ENCODE measurements at places on chromosomes 3 and 15.

GRCh38 chr3:171358181-171358880 lies 101.9 kb downstream of the TNIK start:
- no peak for DNase-seq

DNA sequence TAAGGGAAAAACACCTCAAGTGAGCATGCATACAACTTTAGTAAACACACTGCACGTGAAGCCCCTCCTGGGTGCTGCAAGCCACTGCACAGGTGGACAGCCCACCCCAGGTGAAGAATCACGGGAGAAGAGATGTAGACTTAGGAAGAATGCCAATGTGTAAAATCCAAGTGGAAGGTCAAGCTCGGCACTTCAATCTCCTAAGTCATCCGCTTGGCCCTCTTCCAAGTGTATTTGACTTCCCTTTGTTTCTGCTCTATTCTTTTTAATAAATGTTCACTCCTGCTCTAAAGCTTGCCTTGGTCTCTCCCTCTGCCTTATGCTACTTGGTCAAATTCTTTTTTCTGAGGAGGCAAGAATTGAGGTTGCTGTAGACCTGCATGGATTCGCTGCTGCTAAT lies 316.6 kb downstream of the EDEM1 start:
- DNase-seq: no peak

GRCh38 chr15:47587940-47588802 lies 129.1 kb upstream of the SEMA6D start:
- no peak for DNase-seq

- DNase-seq: no peak
Observed at GRCh38 chr3:191809326-191809949, 348.5 kb downstream of the PYDC2 start.

GRCh38 chr3:108137460-108137814 lies 46.6 kb upstream of the CD47 start:
- DNase-seq: no peak

DNA sequence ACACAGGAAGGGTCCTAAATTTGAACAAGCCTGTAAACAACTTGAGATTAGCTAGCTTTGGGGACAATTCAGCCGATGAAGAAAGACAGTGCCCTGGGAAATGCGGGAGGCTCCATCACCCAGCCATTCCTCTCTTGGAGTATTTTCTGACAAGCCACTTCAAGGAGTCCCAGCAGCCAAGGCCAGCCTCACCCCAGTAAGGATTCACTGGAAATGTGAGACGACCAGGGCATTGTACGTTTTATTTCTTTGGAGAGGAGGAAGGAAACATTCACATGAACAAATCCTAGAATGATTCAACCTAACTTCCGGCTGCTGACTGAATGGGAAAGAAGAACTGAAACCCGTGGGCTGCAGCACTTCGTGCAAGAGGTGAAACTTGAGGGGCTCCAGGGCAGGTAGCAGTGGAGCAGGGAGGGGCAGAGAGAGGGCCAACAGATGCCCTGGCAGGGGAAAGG lies 116.4 kb upstream of the ARHGEF3 start:
- DNase-seq: no peak

- no peak for DNase-seq
Observed at GRCh38 chr15:74798388-74799254, 14.0 kb upstream of the LMAN1L start.

- peak; percentile 40 for DNase-seq
Observed at GRCh38 chr15:73127302-73127936, 75.2 kb downstream of the NEO1 start.

- no peak for DNase-seq
Observed at GRCh38 chr3:16289144-16289889, 24.3 kb downstream of the OXNAD1 start.

GRCh38 chr3:16088496-16088895 lies 86.0 kb upstream of the GALNT15 start:
- DNase-seq: no peak

DNA sequence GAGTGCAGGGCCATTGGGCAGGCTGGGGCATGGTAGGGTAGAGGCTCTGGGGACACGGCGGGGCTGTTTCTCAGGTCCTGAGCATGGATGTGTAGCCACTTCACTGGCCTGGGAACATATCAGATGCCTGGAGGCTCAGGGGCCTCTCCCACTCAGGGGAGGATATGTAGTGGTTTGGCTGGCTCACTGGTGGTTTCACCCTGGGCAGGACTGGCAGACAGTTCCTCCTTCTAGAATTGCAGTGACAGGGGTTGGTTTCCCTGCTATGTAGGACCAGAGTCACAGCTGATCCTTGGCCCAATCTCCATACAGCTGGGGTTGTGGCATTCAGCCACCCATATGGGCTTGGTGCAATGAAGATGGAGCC lies 4.8 kb upstream of the ARHGAP31 start:
- DNase-seq: no peak

DNA sequence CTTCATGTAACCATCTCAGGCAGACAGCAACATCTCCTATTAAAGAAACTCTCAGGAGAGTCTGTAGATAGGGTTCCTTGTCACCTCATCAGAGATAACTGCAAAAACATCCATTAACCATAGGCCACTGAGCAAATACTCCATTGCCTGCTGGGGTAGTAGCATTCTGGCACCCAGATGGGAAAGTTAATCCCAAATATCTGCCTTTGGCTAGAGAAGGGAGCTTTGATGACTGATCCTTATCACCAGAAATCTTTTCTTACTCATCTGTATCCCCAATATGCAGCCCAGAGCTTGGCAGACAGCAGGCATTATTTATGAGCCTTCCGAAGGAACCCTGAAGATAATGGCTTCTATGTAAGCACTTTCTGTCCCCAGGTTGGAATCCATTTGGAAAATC lies 173.1 kb downstream of the MFSD1 start:
- no peak for DNase-seq

DNA sequence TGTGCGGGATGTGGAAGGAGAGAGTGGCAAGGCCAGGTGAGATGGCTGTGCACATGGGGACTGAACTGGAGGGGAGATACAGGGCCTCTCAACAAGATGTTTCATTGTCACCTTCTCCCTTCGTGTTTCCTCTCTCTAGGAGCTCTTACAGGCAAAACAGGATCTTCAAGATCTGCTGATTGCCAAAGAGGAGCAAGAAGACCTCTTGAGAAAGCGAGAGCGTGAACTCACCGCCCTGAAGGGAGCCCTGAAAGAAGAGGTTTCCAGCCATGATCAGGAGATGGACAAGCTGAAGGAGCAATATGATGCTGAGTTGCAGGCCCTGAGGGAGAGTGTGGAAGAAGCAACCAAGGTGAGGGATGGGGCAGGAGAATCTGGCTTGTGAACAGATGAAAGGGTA lies 85.2 kb downstream of the CGNL1 start:
- DNase-seq: no peak

GRCh38 chr3:183581496-183582155 lies 26.1 kb upstream of the KLHL6 start:
- DNase-seq: no peak

DNA sequence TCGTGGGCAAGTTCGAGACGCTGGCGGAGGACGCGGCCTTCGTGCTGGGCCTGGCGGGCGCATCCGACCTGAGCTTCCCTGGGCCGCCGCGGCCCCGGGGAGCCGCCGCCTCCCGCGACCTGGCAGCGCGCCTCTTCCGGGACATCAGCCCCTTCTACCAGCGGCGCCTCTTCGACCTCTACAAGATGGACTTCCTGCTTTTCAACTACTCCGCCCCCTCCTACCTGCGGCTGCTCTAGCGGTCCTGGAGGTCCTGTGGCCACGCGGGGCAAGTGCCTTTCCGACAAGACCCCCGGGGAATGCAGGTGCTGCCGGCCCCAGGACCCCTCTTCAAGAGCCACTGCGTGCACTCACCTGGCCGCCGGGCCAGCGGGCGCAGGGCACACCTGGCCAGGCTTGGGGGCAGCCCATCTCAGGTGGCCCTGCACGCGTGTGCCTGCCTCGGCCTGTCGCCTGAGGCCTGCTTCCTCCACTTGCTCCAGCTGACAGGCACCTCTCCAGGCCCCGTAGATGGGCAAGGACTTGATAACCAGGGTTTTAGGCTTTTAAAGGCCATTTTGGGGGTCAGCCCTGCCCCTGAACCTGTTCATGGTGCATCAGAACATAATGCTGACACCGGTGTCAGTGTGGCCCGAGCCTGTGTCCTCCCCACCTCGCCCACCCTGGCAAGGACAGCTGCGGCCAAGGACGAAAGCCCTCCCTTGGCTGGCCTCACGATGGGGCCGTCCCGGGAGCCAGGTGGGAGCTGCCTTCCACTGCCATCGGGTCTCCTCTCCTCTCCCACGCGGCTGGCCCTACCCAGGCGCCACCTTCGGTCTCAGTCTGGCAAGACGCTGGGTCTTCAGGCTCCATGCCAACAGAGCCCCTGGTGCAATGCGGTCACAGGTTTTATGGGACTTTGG lies 16.1 kb downstream of the C3orf22 start:
- no peak for DNase-seq

GRCh38 chr3:112114576-112115160 lies 18.4 kb downstream of the GCSAM start:
- no peak for DNase-seq

DNA sequence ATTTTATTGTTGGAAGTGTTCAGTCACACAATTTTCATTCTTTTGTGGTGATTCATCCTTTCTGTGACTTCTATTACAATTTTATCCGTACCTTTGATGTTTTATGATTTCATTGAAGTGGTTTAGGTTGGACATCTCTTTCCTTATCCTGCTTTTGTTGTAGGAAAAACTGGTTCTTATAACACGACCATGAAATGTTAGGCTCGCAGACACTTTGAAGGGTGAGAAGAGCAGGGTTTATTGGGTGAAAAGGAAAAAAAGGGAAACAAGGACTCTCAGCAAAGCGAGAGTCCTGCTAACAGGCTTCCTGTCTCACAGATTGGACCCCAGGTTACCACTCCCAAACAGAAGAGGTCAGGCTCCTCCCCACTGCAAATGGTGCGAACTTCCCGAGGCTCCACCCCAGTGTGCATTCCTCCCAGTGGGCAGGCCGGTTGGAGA lies 257.4 kb downstream of the STXBP5L start:
- DNase-seq: no peak

DNA sequence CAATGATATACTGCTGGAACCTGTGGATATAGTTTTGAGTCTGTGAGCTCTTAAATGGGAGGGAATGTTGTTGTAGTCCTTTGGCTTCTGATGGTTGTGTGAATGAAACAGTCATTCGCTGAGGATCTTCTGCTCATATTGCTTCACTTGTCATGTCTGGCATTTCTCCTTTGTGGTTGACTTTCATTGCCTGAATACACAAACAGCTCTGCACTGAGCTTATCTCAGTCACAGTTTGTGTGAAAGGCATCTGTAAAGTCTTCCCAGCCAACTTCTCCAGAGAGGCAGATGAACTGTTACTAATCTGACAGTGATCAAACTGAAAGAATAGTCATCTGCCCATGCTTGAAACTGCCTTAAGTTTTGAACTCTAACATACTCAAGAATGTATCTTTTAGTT lies 59.8 kb downstream of the TMED3 start:
- no peak for DNase-seq

DNA sequence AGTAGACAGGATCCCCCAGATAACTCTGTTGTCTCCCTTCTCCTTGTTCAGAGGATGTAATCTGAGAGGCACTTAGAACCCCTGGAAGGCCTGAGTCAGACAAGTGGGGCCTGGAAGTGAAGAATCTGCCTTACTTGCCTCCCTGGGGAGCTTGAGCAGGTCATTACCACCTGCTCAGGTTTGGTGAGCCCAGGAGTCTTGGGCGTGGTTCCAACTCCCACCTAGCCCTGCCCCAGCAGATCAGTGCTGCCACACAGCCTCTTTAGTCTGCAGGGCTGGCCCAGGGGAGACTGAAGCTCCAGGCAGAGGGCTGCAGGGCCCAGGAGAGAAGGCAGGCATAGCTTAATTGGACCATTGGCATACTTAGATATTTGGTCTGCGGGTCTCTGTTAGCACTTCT lies 230.0 kb downstream of the ERC2 start:
- DNase-seq: no peak

DNA sequence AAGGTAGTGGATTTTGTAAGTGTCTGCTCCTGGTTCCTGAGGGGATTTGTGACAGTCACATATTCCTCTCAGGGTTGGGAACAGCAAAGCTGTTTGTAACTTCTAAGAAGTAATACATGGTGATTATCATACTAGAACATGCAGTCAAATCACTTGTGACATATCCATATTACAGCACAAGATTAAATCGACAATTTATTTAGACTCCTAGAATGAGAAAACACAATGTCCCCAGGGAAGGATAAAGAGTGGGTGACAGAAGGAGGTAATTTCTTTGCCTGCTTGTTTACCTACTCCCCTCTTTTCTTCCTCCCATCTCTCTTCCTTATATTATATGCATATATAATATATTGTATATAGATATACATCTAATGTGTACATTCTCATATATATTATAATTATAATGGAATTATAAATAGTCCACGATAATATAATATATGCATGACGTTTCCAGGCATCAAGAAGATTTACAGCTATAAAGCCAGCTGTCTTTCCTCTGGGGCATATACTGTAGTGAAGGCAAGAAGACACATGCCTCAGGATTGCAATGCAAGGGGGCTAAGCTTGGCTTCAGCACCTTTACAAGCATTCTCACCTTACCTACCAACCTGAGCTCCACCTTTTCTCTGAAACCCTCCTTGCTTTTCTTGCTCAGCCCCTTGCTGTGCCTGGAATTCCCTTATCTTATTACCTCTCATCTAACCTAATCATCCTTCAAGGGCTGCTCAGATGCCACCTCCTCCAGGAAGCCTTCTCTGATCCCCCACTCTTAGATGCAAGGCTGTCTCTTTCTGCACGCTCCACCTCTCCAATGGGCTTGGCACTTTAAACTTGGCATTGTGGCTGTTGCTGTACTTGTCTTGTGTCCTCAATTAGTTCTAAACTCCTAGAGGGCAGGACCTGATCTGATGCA lies 73.1 kb upstream of the PIAS1 start:
- DNase-seq: no peak

DNA sequence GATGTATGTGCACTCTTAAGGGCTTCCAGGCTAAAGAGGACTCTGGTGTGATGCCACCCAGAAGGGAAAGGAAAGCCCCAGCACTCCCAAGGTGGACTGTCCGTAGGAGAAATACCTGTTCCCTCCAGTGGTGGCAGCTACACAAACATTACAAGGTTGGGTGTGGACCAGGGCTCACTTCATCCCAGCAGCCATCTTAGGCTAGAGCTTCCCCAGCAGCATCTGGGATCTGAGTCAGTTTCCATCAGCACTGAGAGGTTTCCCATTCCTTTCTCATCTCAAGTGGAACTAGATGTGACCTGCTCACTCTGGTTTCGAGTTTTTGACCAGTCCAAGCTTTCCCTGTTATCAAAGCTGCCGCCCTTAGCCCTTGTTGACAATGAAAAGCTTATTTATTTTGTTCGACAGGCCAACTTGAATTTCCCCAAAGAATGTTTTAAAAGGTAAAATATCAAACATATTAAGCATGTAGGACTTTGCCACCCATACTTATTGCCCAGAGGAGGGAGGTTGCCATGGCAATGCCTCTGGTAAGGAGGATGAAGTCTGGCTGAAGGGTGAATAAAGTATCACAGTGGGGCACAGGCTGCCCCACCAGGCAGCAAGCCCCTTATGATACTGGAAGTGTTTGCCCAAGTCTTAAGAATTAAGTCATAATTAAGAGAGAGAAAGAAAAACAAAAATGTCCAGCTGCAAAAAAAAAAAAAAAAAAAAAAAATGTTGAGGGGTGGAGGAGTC lies 28.9 kb downstream of the CLDN18 start:
- DNase-seq: no peak

All from HTR-8/SVneo (cell line).